ENCODE measurements at places on chromosomes 11 and 22.

GRCh38 chr11:31449040-31449439, 60.4 kb downstream of the IMMP1L start:
- no peak overlapping the region for H3K27ac ChIP-seq
- DNase-seq: no peak
- H3K27me3 ChIP-seq: no peaks in the 10 kb centered on the region
- no peaks in the 10 kb centered on the region for H3K4me1 ChIP-seq
- H3K36me3 ChIP-seq: peaks cover 23% of the 10 kb centered on the region
- H3K4me3 ChIP-seq: no peak overlapping the region

- H3K36me3 ChIP-seq: no peaks in the 10 kb centered on the region
- H3K27me3 ChIP-seq: no peaks in the 10 kb centered on the region
- no peak overlapping the region for H3K4me3 ChIP-seq
- no peaks in the 10 kb centered on the region for H3K4me1 ChIP-seq
- DNase-seq: no peak
- no peak overlapping the region for H3K27ac ChIP-seq
Observed at GRCh38 chr22:36101756-36102155, 58.8 kb downstream of the APOL3 start.

GRCh38 chr11:84398017-84398626, 1112.0 kb upstream of the CCDC90B start:
- no peaks in the 10 kb centered on the region for H3K36me3 ChIP-seq
- no peaks in the 10 kb centered on the region for H3K27me3 ChIP-seq
- H3K4me3 ChIP-seq: no peak overlapping the region
- H3K27ac ChIP-seq: no peak overlapping the region

DNA sequence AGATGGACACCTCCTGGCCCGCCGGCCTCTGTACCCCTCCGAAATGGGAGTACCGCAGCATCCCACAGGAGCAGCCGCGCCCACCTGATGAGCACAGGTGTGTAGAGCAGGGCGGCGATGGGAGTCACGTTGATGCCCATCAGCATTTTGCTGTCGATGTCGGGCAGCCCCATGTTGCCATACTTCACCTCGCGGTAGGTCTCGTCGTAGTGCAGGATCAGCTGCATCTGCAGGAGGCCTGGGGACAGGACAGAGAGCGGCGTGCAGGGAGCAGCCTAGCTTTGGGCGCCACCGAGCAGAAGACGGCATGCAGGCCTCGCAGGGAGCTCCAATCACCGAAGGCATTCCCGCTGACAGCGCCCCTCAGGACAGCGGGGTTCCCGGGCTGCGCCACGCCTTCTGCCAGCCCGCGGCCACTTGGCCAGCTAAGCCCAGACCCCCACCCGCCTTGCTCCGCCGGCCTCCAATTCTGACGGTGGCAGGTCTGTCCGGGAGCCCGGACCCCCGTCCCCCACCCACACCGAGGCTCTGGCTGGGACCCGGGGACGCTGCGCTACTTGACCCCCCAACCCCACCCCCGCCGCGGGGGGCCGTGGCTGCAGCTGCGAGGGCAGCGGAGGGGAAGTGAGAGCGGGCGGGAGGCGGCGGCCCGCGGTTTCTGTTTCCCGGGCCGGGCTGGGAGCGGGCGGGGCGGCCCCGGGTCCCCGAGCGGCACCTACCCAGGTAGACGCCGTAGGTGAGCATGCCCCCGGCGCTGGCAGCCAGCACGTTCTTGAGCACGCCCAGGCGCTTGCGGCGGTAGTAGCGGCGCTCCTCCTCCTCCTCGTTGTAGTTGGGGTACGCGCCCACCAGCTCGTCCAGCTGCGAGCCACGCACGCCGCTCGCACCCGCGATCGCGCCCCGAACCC, 705 bp downstream of the UNC93B1 start:
- DNase-seq: peak; percentile 41
- H3K4me1 ChIP-seq: peaks cover 14% of the 10 kb centered on the region
- H3K27me3 ChIP-seq: no peaks in the 10 kb centered on the region
- H3K4me3 ChIP-seq: peak overlapping the region; percentile 82

DNA sequence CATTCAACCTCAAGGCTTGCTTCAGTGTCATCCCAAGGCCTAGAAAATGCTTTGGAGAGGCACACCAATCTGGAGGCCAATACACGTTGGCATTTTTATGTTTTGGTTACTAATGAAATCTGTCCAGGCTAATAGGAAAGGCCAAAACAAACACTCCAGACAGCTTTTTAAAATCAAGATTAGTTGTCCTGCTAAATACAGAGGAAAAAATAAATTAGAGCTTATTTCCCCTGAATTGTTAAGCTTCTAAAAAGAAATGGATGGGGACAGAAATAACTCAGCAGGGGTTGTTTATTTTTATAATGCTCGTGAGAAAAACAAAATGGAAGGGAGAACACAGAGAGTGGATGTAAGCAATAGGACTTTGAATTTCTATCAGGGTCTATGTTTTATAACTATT, 438.5 kb upstream of the LRRC4C start:
- no peaks in the 10 kb centered on the region for H3K4me1 ChIP-seq
- DNase-seq: no peak
- H3K27ac ChIP-seq: no peak overlapping the region

DNA sequence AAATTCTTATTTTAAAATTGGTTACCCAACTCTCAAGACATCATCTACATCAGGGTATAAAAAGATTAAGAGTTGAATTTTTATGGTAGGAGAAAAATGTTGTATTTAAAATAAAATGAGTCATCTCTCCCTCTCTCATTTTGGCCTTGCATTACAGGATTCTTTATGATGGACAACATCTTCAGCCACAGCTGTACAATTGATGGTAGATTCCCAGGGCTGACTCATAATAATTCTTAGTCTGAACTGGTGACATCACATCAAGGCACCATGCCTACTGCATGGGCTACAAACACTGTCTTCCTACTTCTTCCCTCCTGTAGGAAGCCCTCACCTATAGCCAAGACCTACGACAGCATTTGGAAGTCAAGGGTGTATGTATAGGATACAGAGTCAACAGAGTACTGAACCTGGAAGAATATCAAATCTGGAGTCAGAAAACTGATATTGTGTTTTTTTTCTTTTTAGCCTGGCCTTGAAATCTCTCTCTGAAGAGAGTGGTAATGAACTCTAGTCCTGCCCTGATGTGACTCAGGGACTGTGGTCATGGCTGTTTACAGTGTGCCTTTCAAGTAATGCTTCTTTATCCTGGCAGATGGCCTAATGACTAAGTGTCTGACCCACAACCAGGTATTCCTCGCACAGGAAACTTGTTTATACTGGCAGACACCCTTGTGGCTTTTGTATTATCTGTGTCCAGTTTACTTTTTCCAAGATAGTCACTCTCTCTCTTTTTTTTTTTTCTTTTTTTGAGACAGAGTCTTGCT, 32.5 kb downstream of the MRGPRX2 start:
- H3K36me3 ChIP-seq: no peaks in the 10 kb centered on the region
- no peak overlapping the region for H3K27ac ChIP-seq
- no peaks in the 10 kb centered on the region for H3K4me1 ChIP-seq
- H3K27me3 ChIP-seq: peaks cover 33% of the 10 kb centered on the region
- no peak overlapping the region for H3K4me3 ChIP-seq
